Kidney epithelial cell (primary cell): ENCODE measurements at places on chromosomes 12 and 14. TPM values are rescaled to one million over a fixed set of nuclear protein-coding genes. Genes with fewer than 3 reads are reported as not detected.

Gene PZP
- total RNA-seq, result not detected in 2 replicates

Gene IL22
- not detected in 2 replicates for total RNA-seq

Gene TMEM30B
- 11.3 and 14.1 TPM in 2 replicates for total RNA-seq

Gene ARHGAP9
- 1.1 and 2.9 TPM in 2 replicates for total RNA-seq

Gene HNRNPA1
- 514 and 645 TPM in 2 replicates for total RNA-seq

Gene TRIM9
- 0.92 and 1.2 TPM in 2 replicates for total RNA-seq

Gene TSPAN19
- total RNA-seq, result 0.92 TPM in 1 of 2 replicates, not detected in the other

Gene KSR2
- 0.14 and 0.29 TPM in 2 replicates for total RNA-seq

Gene LRTM2
- total RNA-seq, result not detected in 2 replicates

Gene ANO2
- 0.48 and 1.5 TPM in 2 replicates for total RNA-seq
